ENCODE measurements at places on chromosomes 1 and 21. TPM values are rescaled to one million over a fixed set of nuclear protein-coding genes. Genes with fewer than 3 reads are reported as not detected.

MSH4 gene
- not detected for total RNA-seq

AKR7A3 gene
- total RNA-seq: 0.24 TPM

RGS8 gene
- total RNA-seq: not detected

OMA1 gene
- total RNA-seq: 5.0 TPM

RNU1-3 gene
- not detected for total RNA-seq

H6PD gene
- total RNA-seq: 6.4 TPM

PADI6 gene
- total RNA-seq: not detected

FLG2 gene
- not detected for total RNA-seq

EFCAB7 gene
- total RNA-seq: 2.8 TPM

MAP10 gene
- total RNA-seq: 0.92 TPM

CHODL gene
- total RNA-seq: not detected

BTF3L4 gene
- 25.5 TPM for total RNA-seq

TMEM240 gene
- 0.68 TPM for total RNA-seq
